ENCODE measurements at places on chromosomes 12 and 14. TPM values are rescaled to one million over a fixed set of nuclear protein-coding genes. Genes with fewer than 3 reads are reported as not detected.

The JAG2 gene
- 0.44 TPM for total RNA-seq

The KRT82 gene
- total RNA-seq = not detected

The HCAR3 gene
- total RNA-seq = not detected

The ADAMTS20 gene
- total RNA-seq = not detected

The IGFBP6 gene
- not detected for total RNA-seq

The CDK4 gene
- total RNA-seq = 95.7 TPM

The SIX1 gene
- total RNA-seq = not detected

The INSM2 gene
- total RNA-seq = not detected
